ENCODE measurements at places on chromosomes 5 and 9. TPM values are rescaled to one million over a fixed set of nuclear protein-coding genes. Genes with fewer than 3 reads are reported as not detected.

Gene PCDHGA6
- 0.10 TPM for total RNA-seq

Gene MAMDC4
- total RNA-seq: 0.52 TPM

Gene GPRIN1
- 0.94 TPM for total RNA-seq

Gene IFNA21
- not detected for total RNA-seq

Gene CDH12
- under 0.01 TPM for total RNA-seq

Data from mononuclear cell (primary cell).